NCI-H187 (cell line): ENCODE measurements at places on chromosomes 2 and 18.

- DNase-seq, result no peak
Observed at GRCh38 chr18:59005262-59005661, 134.4 kb upstream of the SEC11C start.

DNA sequence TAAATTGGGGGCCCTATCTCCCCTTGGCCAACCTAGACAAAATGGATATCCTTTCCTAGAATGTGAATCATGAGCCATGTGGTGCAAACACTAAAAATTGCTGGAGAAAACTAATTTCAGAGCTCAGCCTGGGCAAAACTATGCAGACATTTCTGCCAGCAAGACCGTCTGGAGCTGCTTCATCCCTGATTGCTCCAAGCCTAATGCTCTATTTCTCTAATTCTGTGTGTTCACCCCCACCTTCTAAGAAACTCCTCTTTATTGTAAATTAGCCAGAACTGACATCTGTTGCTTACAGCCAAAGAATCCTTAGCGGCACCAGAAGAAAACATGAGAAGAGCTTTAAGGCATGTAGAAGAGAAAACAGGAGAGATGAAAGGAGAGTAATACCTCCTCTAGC lies 337.7 kb upstream of the CHAC2 start:
- DNase-seq, result no peak

GRCh38 chr2:104852090-104852666 lies 1.7 kb upstream of the POU3F3 start:
- DNase-seq, result no peak

DNA sequence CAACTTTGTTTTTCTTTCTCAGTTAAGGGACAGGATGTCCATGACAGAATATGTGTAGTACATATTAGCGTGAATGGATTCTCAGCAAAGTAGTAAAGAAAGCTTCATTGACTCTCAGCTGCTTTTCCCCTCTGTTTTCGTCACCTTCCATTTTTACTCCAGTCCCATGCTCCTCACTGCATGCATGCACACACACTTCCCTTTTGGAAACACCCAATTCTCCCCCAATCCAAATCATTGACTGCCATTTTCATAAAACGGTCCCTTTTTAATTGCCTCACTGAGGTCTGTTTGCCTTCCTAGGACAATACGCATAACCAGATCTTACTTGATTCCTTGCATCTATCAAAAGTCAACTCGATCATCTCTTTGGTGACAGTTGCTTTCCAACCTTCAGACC lies 287.5 kb upstream of the PARD3B start:
- no peak for DNase-seq

DNA sequence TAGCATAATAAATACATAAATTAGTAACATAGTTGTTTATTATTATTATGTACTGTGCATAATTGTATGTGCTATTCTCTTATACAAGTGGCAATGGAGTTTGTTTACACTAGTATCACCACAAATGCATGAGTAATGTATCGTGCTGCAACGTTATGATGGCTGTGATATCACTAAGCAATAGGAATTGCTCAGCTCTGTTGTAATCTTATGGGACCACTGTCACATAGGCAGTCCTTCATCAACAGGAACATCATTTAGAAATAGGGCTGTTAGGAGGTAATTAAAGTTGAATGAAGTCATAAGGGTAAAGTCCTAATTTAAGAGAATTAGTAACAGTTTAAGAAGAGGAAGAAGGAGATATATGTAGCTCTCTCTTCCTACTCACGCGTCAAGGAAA lies 33.8 kb downstream of the TEX51 start:
- no peak for DNase-seq

GRCh38 chr2:45505138-45505537 lies 105.9 kb downstream of the SRBD1 start:
- no peak for DNase-seq

GRCh38 chr2:139031722-139032121 lies 251.5 kb upstream of the NXPH2 start:
- DNase-seq, result no peak

- no peak for DNase-seq
Observed at GRCh38 chr2:19823507-19823906, 78.3 kb downstream of the TTC32 start.

- no peak for DNase-seq
Observed at GRCh38 chr2:237862528-237862895, 3.1 kb downstream of the RAMP1 start.

GRCh38 chr2:240934701-240935102 lies 28.6 kb downstream of the CROCC2 start:
- no peak for DNase-seq

DNA sequence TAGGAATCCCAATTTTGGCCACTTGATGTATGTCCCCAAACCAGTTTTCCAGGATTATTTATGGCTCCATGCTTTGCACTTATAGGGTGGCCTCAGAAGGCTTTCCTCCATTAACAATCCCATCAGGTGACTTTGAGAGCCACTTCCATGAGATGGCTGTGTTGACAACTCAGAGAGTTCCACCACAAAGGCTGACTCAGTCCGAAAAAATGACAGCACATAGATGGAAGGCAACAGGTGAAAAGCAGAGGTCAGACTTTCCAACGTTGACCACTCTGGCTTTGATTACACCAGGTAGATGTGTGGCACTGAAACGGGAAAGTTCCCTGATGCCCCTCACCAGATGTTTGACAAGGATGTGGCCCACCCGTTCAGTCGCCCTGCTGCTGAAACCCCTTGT lies 431.4 kb upstream of the TNP1 start:
- DNase-seq, result no peak

- no peak for DNase-seq
Observed at GRCh38 chr18:69401226-69401971, 711 bp downstream of the DOK6 start.

DNA sequence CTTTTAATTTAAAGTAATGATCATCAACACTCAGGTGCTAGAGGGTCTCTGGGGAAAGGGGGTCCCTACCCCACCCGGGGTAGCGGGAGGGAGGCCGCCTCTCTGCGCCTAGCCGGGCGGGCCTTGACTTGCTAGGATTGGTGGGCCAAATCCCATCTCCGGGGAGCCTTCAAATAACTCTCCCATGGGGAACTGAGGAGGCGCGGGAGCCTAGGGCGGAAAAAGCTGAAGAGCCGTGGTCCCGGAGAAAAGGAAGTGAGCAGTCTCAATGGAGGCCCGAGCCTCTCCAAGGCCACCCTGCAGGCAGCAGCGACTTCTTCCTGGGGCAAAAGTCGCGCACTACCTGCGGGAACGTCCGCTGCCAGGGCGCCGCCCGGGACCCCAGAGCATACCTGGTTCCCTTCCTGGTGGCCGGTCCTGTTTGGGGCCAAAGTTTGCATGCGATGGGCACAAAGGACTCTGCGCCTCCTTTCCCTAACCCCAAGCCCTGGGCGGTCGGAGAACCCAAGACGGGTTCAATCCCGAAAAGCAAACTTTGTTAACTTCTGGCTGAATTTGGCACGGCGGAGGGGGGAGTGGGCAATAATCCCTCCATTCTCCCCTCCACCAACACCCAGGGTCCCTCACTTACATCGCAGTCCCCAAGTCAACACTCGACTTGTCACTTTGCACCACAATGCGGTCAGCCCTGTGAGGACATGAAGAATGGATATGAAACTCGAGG lies 13.6 kb downstream of the EN1 start:
- no peak for DNase-seq

DNA sequence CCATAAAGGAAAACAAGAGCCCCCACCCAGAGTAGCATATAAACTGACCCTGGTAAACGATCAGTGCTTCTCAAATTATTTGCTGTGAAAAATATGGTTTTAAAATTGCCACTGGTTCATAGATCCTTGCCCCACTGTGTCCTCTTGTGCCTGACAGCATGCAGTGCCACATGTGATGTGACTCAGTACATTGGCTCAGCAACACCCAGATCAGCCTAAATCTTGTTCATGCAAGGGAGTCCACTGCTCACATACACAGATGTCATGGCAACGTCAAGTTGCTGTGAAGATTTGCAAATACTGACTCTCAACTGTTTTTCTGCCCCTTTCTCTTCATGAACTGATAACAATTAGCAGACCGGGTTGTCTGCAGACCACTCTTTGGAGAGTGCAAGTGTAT lies 91.0 kb downstream of the TMEM182 start:
- no peak for DNase-seq

DNA sequence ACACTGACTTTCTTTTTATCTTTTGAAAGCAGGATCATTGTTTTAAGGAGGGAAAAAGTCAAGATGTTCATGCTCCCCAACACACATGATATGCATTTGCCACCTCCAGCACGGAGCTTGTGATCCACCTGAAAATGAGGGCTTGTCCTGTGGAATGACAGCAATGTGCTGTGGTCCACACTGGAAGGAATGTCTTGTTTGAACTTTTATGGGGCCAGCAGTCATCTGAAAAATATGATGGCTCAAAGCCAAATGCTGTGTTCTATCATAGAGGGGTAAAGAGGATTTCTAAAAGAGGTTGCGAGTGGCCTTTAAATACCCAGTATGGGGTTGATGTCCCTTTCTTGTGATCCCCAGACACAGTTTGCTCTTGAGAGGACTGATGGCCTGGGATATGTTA lies 226.5 kb upstream of the SPRED2 start:
- DNase-seq, result no peak

GRCh38 chr18:8424917-8425725 lies 184.1 kb upstream of the RAB12 start:
- DNase-seq, result no peak

- DNase-seq, result no peak
Observed at GRCh38 chr2:40120957-40121356, 330.9 kb downstream of the SLC8A1 start.

DNA sequence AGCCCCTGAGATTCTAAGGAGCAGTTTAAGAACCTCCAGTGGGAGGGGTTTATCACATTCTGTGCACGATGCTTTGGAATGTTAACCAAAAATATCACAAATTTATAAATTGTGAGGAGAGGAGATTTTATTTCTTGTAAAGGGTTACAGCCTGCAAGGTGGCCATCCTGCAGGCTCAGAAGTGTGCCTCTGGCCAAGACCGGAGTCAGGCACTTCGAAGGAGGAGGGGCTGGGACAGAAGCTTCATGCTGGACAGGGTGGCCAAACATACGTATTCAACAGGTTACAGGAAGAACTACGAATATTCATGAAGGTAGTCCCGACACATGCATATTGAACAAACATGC lies 144.1 kb upstream of the NCK2 start:
- no peak for DNase-seq

GRCh38 chr18:2606335-2606734 lies 35.0 kb downstream of the NDC80 start:
- no peak for DNase-seq

DNA sequence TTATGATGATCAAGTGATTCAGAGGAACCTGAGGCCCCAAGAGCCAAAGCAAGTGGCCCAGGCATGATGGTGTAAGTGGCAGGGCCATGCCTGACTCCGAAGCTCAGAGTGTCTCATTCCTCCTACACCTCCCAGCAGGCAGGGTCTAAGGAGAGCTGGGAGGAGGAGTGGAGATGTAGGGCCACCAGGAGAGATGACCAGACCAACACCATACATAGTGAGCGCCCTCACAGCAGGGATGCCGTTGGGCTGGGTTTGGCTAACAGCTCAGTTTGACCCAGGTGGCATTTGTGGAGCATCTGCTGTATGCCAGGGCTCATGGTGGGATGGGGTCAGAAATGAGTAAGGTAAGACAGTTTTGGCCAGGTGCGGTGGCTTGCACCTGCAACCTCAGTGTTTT lies 80.7 kb downstream of the MARCO start:
- no peak for DNase-seq

- DNase-seq, result no peak
Observed at GRCh38 chr2:10521356-10522169, 73.4 kb upstream of the ODC1 start.

GRCh38 chr2:11456251-11456650 lies 9.7 kb downstream of the E2F6 start:
- no peak for DNase-seq

DNA sequence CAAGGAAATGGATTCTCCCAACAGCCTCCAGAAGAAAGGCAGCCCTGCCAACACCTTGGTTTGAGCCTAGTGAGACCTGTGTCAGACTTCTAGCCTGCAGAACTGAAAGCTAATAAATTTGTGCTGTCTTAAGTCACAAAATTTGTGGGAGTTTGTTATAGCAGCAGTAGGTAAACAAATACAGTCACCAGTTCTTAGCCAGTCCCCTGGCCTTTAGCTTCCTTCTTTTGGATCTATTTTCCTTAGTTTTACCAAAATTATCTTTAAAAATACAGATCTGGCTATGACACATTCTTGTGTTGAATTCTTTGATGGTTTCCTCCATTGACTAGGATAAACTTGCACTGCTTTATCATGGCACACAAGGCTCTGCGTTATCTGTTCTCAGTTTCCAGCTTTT lies 697.9 kb upstream of the FANCL start:
- DNase-seq, result no peak

- DNase-seq, result no peak
Observed at GRCh38 chr18:79955302-79956075, 4.0 kb upstream of the SLC66A2 start.

GRCh38 chr2:240205348-240205747 lies 64.9 kb upstream of the OTOS start:
- DNase-seq, result no peak

DNA sequence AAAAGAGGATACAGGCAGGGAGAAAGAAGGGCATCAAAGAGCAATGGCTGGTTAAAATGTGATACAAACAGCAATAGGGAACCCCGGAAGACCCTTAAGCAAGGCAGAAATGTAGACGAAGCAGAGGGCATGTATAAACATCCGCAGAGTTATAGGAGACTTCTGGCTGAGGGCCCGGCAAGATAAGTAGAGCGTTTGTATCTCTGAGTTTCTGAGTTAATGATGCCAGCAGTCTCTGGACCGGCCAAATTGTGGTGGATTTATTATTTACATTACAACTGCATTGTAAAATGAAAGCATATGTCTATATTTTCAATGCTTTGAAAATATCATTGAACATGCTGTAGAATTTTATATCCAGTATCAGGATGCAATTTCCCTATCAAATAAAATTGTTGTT lies 148.0 kb upstream of the KCTD1 start:
- DNase-seq, result no peak

- no peak for DNase-seq
Observed at GRCh38 chr2:151928380-151928779, 100.2 kb upstream of the ARL5A start.

DNA sequence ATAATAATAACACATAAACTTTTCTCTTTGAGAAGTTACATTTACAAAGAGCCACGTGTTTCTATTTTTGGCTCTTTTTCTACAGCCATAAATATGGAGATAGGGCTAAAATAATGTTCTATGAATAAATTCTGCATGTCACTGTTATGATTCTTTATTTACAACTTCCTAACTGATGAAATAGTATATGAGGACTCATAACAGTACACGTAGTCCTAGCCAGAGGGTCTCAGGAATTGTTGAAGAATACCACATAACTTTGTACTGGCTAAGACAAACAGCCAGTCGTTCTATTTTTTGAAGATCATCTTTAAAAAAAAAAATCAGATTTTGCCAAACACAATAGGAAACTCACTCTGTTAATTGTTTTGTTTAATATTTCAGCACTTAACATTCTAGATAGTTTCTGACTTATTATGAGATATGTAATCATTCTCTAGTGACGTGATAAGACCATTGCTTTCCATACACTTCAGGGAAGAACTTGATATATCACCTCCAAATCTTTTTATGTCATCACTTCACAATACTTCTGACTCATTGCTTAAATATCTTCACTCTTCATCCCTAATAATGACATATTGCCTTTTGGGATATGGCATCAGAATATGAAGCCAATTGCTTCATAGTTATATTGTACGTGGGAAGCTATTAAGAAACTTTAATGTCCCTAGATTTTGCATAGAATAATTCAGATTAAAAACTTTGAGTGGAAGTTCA lies 256.1 kb downstream of the XIRP2 start:
- no peak for DNase-seq

GRCh38 chr18:49025426-49025766 lies 74.6 kb upstream of the SMAD7 start:
- no peak for DNase-seq
